Stimulated activated CD4-positive, alpha-beta T cell treated with anti-CD3 and anti-CD28 coated beads, Interleukin-1b, Interleukin-23, amount 100 ng/mL, for 1 hour (primary cell): ENCODE measurements at places on chromosomes 2 and 18.
A peak's percentile ranks its signal among the peaks of the same experiment; 100 is the strongest.

DNA sequence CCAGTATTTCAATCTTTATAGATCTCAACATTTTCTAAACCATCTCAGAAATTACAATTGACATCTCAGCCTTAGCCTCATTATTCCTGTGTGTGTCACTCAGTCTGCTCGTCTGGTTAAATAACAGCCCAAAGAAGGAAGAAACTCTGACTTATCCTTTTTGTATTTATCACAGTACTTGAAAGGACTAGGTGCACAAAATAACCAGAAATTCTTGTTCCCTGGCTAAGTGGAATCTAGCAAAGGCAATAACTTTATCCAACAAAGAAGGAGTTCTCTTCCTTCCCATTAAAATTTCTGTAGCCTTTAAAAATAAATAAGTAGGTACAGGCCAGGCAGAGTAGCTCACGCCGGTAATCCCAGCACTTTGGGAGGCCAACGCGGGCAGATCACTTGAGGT, 139.9 kb upstream of the PID1 start:
- DNase-seq, result no peak

GRCh38 chr2:172270278-172271079, 156.9 kb upstream of the ITGA6 start:
- DNase-seq, result no peak

DNA sequence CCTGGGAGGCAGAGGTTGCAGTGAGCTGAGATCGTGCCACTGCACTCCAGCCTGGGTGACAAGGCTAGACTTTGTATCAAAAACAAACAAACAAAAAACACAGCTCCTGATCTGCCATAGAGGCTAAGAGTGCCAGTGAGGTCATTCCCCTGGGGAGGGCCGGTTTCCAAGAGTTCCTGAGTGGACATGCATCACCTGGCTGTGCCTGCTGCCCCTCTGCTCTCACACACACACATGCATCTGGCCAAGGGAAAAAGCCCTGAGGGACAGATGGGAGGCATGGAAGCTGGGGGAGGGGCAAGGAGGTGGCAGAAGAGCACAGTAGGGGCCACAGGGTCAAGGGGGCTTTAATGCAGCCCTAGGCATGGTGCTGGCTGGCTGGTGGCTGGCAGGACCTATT, 60.4 kb downstream of the ZBTB7C start:
- no peak for DNase-seq

DNA sequence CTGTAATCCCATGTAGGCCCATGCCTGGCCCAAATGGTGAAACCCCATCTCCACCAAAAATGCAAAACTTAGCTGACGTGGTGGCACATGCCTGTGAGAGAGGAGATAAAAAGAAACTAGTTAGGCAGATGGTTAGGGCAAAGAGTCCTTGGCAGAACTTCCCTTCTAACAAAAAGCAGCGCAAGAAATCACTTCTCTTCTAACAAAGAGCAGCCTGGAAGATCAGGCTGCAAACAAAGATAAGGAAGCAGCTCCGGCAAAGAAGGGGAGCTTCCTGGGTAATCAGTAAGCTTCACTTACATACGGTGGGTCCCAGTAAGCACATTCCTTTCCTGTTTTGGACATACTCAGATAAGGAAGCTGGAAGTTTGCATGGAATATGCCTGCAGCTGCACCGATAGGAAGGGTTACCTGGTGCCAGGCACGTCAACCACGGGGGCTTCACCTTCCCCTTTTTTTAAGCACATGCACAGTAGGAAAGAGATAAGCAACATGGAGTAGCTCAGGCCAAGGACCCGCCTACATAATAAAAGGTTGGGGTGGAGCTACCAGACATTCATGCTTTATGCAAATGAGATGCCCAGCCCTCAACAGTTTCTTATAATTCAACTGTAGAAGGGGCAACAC, 61.0 kb upstream of the SLC25A52 start:
- no peak for DNase-seq

GRCh38 chr2:120384486-120385354, 38.8 kb downstream of the INHBB start:
- DNase-seq, result no peak

GRCh38 chr2:172215172-172215935, 112.7 kb upstream of the DLX2 start:
- no peak for DNase-seq

- no peak for DNase-seq
Observed at GRCh38 chr2:32701806-32702205, 74.0 kb downstream of the TTC27 start.

GRCh38 chr2:111118981-111119821, 1.5 kb upstream of the BCL2L11 start:
- peak; percentile 5 for DNase-seq

DNA sequence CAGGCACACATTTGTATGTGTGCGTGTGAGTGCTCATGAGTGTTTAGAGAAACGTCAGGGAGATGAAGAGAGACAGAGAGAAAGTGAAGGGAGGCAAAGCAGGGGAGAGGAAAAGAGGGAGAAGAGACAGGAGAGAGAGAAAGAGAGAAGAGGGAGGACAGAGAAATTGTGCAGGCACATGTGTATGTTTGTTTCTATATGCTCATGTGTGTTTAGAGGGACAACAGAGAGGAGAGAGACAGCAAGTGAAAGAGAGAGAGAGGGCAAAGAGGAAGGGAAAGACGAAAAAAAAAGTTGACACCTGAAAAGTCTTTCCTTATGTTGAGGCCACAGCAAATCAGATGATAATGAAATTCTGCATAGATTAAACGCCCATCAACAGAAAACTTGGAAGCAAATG, 541.1 kb downstream of the TNS1 start:
- no peak for DNase-seq

DNA sequence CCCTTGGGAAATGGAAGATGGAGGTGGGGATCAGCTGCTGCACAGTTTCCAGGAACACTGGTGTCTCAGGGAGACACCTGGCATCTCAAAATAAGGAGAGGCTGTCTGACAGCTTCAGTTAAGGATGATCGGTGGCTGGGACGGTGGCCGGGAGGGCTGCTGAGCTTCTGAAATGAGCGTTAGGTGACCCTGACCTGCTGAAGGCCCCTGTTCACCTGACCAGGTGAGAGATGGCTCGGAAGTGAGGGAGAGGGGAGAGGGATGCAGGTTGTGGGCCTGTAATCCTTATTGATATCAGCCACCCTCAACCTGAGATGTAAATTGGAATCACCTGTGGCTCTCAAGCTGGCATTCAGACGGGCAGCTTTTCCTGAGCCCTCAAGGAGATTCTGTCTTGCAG, 99.0 kb downstream of the AGAP1 start:
- DNase-seq, result no peak

DNA sequence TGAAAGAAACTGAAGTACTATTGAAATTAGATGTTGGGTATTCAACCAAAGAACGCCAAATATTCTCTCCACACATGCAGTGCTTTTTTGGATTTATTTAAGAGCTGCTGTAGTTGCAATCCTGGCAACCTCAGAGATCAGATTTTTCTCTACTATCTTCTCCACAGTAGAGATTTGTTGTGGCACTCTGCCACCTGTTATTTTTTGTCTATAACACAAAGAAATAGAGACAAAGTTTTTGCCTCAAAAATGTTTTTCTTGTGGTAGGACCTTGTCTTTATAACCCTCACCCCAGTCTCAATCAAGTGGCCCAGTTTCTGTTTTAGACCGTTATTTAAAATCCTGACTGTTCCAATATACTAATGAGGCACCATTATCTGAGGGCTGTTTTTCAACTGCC, 79.4 kb downstream of the SCG2 start:
- no peak for DNase-seq

DNA sequence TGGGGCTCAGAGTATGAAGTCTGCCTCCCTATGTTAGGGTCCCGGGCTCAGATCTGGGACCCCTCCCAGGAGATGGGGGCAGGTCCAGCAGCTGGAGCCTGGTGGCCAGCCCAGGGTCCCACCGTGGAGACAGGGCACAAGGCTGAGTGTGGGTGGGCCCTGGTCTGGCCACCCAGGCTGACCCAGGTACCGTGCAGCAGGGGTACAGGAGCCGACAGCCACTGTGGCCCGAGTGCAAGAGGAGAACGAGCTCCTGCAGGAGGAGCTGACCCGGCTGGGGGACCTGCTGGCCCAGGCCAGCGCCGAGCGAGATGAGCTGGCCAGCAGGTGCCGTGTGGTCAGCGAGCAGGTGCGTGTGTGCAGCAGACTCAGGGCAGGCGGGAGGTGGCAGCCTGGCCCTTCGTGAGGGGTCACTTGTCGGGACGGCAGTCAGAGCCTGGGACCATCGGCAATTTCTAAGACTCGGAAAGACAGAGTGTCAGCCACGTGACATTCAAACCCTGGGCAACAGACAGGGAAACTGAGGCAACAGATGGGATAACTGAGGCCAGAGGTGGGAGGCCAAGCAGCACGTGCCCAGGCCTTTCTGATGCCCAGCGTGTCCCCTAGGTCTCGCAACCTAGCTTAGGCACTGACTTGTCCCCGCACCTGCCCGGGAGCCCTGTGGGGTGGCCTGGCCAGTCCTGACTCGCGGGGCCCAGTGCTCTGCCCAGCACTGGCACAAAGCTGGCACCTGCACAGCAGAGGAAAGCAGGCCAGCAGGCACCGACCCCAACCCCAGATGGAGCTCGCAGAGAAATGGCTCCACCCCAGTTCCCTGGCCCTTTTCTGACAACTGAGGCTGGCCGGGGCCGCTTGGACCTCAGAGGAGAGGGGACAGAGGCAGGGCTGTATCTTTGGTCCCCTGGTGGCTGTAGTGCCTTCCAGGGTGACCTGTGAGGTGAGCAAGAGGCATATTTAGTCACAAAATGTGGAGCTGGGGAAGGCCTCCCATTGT, 13.9 kb downstream of the CROCC2 start:
- DNase-seq, result no peak

- DNase-seq, result no peak
Observed at GRCh38 chr2:240355962-240356361, 79.5 kb upstream of the GPC1 start.

GRCh38 chr2:147698166-147698565, 146.7 kb upstream of the ACVR2A start:
- DNase-seq, result no peak

- DNase-seq, result no peak
Observed at GRCh38 chr2:48364100-48364499, 165.9 kb upstream of the STON1 start.

DNA sequence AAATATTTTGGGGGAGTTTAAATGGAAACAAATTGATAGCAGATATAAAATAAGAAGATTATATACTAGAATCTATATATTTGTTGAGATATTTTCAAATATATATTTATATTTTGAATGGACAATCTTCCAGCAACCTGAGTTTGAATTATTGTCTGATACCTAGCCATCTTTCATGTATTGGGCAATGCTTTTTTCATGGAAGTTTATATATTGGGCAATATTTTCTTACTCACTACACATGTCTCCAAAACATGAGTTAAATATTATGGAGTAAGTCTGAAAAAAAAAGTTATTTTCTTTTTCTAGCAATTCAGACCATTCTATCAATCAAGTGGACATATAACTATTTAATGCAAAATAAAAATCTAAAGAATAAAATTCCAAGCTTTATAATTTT, 295.2 kb downstream of the NYAP2 start:
- DNase-seq, result no peak

GRCh38 chr2:200788121-200788718, 23.5 kb upstream of the BZW1 start:
- no peak for DNase-seq

DNA sequence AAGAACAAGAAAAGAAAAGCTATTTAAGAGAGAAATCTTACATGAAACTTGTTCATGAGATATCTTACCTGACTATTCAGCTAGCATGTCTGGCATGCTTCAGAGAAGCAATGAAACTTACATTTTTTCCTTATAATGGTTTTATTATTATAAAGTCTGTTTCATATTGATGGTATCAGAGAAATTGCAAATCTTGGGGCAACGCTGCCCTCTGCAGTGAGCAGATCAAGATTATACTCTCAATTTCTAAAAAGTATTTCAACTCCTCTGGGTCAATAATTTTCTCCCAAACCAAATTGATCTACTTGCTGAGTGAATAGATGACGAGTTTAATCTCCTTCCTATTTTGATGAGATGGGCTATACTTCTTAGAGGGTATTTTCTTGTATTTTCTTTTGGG, 235.6 kb downstream of the NUP35 start:
- DNase-seq, result no peak

DNA sequence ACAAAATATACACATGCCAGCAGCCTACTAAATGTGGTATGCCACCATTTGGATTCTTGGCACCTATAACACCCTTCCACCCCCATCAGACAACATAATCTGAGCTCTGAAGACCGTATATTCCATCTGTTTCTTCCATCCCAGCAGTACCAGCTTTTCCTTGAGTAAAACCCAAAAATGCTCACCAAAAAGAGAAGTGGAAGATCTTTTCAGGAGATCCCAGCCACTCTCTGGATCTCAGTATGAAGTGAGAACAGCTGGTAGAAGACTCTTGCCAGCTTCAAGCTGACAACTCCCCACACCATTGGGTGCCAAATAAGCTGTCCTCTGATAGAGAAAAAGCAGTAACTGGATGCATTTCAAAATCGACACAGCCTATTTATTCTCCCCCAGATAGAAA, 22.6 kb downstream of the REG1B start:
- no peak for DNase-seq

DNA sequence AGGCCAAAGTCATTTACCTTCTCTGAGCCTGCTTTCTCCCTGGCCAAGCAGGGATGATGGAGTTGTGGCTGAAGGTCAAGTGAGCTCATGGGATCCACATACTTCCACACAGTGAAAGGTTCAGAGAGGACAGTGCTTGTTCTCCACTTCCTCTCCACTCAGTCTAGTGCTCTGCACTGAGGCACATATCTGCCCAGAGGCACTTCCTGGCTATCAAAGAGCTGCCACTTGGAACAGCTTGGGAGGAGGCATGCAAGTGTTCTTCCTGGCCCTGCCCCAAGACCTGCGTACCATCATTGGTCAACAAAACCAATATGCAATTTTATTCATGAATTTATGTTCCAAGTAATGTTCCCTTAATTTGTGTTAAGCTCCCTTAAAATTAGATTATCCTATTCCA, 71.9 kb downstream of the RNF152 start:
- DNase-seq, result no peak

- no peak for DNase-seq
Observed at GRCh38 chr2:20536619-20537422, 89.9 kb downstream of the RHOB start.

DNA sequence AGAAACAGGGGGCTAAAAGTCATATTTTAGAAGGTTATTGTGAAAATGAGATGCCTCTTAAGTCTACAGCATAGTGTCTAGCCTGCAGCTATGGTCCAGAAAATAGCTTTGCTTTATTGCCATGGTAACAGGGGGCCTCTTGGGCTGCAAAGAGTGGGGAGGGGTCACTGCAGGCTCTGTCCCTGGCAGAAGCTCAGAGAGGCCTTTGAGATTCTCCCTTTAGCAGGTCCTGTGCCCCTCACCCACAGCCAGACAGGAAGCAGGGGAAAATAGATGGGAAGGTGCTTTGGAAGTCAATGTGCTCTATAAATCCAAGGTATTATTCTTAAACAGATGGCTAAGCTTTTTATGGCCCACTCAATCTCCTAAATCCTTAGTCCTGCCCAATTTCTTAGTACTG, 1021.3 kb upstream of the GYPC start:
- DNase-seq, result no peak

GRCh38 chr18:79744625-79745024, 53.1 kb upstream of the KCNG2 start:
- no peak for DNase-seq

- no peak for DNase-seq
Observed at GRCh38 chr18:62458346-62458745, 64.5 kb upstream of the ZCCHC2 start.
